Activated CD8-positive, alpha-beta memory T cell treated with anti-CD3 and anti-CD28 coated beads, Interleukin-2, amount 10 ng/mL, durations not matched to agents 7 days and 5 days (primary cell): ENCODE measurements at places on chromosomes 16 and 17.

GRCh38 chr16:47473792-47474191 lies 12.7 kb downstream of the PHKB start:
- DNase-seq, result no peak

- DNase-seq, result no peak
Measured at GRCh38 chr16:73063854-73064211, 15.9 kb upstream of the ZFHX3 start.

DNA sequence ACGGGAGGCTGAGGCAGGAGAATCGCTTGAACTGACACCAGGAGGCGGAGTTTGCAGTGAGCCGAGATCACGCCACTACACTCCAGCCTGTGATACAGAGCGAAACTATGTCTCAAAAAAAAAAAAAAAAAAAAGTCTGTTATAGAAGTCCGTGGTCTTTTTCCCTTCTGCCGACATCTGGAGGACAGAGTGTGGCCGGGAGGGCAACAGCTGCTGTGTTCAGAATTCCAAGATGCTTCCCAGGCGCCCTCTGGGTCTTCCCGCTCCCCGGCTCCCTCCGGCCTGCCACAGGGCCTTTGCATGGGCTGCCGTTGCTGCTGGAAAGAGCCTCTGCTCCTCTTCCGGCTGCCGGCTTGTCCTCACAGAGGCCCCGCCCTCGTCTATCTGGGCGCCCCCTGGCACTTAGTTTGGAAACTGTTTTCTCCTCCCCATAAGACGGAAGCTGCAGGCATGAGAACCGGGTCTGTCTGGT lies 2.4 kb upstream of the CACNA1H start:
- no peak for DNase-seq

DNA sequence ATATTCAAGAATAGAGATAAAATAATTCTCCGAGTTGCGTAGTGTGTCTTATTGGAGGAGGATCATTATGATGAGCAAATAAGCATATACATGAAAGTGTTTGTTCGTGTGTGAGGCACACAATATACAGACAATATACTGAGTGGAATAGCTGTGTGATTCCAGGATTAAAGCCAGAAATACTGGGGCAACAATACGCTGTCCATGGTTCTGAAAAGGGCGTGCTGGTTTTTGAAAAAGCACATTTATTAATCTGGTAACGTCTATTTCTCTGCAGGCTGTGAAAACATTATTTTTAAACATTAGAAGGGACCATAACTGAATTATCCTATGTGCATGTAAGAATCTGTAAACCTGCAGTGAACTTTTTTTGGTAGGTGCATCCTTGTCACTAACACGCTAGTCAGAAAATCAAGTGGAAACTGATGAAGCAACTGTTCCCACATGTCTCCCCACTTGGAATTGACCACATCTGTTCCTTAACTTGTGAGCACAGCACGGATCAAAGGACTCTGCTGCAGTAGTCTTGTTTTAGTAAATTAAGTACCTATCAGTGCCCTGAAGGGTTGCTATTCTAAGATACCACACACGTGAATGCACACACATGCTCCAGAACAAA lies 346.0 kb downstream of the GRIN2A start:
- DNase-seq, result no peak

DNA sequence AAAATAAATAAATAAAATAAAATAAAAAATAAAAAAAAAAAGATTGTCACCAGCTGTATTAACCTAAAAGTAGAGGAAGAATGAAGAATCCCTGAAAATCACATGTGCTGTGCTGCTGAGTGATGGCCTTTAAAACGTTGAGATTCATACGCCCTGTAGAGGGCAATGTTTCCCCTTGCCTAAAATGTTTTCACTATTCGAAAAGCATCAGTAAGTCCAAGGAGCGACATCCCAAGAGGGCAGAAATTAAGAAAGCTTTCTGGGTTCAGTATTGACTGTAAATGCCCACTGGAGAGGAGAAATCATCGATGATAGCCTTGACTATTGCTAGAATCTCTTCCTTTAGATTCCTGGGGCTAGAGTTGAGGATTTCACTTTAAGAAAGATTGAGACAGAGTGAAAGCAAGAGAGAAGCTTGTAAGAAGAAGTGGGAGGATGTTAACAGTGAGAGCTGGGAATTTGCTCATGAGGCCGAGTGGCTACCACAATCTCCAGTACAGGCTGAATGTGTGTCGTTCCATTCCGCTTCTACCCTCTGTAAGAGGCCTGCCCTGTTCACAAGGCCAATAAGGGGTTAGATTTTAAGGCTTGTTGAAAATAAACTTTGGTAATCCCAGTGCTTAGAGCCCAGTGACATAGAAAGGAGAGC lies 170.8 kb upstream of the FAM20A start:
- no peak for DNase-seq

DNA sequence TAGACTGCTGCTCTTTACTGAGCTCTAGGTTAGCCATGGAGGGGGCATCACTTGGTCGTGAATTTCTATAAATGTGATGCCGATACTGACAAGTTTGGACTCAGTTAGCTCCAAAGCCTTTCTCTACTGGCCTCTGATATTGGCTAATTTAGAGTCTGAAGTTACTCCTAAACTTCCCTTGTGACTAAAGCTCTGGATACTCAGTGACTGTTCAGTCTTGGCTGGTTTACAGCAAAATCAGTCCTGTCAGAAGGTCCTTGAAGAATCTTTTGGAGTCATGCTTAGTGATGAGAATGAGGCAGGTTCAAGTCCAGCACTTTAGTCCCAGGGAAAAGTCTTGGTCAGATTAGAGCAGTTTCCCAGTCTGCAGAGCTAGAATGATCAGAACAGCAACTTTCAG lies 197.5 kb upstream of the HS3ST4 start:
- no peak for DNase-seq

GRCh38 chr16:46774743-46775177 lies 26.6 kb upstream of the MYLK3 start:
- DNase-seq, result no peak

GRCh38 chr17:49971848-49972485 lies 3.0 kb downstream of the DLX4 start:
- no peak for DNase-seq

GRCh38 chr17:66466840-66467367 lies 164.5 kb downstream of the PRKCA start:
- DNase-seq, result peak; percentile 84

DNA sequence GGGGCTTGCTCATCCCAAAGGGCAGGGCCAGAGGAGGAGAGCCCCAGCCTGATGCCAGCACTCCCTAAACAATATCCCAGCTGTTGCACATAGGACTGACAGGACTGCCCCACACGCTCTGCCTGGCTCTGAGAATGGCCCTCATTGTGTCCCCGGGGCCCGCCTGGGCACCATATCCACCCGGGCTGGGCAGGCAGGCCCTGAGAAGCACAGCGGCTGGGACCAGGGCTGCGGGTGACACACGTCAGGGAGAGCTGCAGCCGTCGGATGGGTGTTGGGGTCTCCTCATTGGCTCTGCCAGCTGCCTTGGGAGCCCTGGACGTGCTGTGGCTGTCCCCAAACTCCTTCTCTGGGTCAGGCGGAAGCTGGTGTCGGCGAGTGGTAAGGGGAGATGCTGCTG lies 4.2 kb downstream of the BCAR1 start:
- no peak for DNase-seq

- no peak for DNase-seq
Measured at GRCh38 chr17:4162775-4163466, 19.9 kb downstream of the CYB5D2 start.
